ENCODE measurements at places on chromosomes 7 and 10.

- no peak for DNase-seq
Measured at GRCh38 chr10:20005638-20006037, 189.4 kb downstream of the PLXDC2 start.

DNA sequence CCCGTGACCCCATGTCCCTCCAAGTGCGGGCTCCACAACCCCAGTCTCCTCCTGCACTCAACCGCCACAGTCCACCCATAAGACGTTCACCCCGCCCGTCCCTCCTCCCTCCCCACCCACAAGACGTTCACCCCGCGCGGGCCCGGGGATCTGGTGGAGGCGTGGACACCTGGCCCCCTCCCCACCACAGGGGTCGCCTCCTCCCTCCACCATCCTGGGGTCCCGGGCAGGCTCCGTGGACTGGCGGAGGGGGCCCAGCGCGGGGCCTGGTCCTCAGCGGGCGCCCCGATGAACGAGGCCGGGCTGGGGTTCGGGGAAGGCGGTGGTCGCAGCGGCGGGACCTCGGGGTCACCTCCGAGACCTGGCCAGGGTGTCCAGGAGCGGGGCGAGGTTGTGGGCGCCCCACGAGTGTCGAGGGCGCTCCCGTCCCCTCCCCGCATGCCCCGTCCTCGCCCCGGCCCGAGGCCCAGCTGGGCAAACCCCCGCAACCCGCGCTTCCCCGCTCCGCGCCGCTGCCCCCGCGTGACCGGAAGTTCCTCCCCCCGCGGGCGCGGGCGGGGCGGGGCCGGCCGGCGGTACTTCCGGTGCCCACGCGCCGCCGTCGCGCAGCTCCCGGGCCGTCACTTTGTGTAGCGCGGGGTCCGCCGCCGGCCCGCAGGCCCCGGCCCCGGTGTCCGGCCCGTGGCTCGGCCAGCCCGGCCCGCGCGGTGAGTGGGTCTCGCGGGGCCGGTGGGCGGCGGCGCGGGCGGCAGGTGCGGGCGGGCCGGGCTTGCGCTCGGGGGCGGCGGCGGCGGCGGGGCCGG, at the start of gene ZNF316:
Gene ZNF316 (plus strand): TSS at position 578 of the 803 bp plus-strand sequence. CDS start 5,092 bp downstream, outside the sequence.
- DNase-seq = no peak

DNA sequence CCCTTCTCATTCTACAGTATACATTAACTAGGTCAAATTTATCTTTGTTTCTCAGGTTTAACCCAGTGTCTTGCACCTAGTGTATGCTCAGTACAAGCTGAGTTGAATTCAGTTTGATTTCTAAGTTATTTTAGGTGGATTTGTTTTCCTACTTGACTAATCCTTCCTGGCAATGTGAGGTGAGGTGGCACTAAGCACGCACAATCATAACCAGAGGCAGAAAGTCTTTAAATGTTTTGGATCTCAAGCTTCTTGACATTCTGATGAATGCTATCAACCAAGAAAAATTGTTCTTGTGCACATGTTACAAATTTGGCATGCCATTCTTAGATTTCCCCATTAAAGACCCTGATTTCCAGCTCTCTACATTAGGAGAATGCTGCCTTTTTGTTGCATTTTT, 3.2 kb downstream of the BZW2 start:
- no peak for DNase-seq

GRCh38 chr10:75104842-75105241, 6.6 kb upstream of the SAMD8 start:
- no peak for DNase-seq

GRCh38 chr7:127912901-127913300, 118.3 kb downstream of the LRRC4 start:
- DNase-seq = no peak

DNA sequence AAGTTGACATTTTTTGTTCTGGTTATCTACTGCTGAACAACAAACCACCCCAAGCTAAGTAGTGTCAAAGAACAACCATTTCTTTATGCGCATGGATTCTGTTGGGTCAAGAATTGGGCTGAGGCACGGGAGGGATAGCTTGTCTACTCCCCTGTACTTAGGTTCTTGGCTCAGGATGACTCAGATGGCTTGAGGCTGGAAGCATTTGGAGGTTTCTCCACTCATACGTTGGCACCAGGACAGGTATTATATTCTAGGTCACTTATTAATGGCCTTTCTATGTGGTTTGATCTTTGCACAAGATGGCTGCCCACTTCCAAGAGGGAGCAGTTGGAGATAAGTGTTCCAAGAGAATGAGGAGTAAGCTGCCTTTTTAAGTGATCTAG, 11.8 kb upstream of the TFAM start:
- no peak for DNase-seq

- no peak for DNase-seq
Measured at GRCh38 chr10:80161321-80162083, 29.0 kb downstream of the PLAC9 start.

- no peak for DNase-seq
Measured at GRCh38 chr7:2105280-2105679, 127.5 kb downstream of the MAD1L1 start.

DNA sequence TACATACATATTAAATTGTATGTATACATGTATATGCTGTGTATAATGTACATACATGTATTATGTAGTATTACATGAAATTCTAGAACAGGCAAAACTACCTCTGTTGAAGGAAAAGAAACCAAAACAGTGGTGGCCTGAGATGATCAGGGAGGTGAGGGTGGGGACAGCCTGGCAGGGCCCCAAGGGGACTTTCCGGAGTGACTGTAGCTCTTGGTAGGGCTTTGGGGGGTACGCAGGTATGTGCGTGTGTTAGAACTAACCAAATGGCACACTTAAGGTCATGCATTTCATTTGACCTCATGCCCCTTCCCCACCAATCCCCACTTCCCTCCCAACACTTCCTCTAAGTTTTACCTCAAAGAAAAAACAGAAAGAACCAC, 31.3 kb downstream of the CTBP2 start:
- no peak for DNase-seq

DNA sequence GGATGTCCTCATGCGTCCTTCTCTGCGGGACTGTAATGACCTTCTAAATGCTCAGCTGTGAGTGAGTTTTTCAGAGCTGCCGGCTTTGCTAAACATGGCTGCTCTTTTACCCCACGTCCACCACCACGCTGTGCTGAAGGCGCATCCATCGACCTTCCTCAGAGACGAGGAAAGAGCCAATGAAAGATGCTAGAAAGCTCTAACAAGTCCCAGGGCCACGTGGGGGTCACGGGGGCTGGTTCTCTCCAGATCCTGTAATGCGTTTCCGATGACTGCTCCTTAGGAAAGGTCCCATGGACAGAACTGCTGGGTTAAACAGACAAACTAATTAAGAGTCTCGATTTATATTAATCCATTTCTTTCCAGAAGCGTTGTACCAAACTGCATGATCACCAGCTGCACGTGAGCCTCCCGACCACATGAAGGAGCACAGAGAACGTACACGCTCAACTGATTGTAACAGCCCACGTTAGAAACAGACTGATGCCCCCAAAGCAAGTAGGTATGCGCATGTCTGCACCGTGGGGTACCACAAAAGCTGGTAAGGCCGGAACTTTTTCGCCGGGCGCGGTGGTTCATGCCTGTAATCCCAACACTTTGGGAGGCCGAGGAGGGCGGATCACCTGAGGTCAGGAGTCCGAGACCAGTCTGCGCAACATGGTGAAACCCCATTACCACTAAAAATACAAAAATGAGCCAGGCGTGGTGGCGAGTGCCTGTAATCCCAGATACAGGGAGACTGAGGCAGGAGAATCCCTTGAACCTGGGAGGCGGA, 109.6 kb downstream of the TCERG1L start:
- no peak for DNase-seq

DNA sequence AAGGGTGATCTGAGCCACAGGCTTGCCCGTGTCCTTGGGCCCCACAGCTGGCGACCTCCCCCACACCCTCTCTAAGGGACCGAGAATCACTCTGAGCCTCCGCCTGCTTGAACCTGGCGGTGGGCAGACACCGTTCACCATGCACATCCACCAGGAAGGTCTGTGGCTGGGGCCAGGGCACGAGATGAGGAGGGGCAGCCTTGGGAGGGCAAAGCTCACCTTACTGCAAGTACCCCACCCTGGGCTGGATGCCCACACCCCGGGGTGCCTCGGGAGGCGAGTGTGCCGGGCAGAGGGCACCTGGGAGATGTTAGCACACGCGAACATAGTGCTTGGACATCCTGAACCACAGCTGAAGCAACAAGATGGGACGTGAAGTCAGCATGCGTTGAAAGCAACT, 211.9 kb downstream of the ELFN1 start:
- DNase-seq = no peak

DNA sequence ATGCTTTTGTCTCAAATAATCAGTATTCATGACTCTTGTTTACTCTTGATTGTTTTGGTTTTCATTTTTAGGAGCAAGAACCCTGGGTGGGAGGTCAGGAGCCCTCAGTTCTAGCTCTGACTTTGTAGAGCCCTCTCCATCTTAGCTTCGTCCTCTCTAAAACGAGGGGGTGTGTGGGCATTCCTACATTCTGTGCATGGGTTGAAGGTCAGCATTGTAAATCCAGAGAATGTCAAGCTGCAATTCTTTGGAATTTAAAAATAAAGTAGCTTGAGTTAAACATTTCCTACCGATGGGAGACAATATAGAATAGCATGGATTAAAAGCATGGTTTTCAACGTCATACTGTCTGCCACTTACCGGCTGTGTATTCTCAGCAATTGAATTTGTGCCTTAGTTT, 128.3 kb downstream of the PRPF18 start:
- no peak for DNase-seq

GRCh38 chr7:1555046-1555812, 776 bp downstream of the TMEM184A start:
- no peak for DNase-seq
